NCI-H1105 (cell line): ENCODE measurements at places on chromosomes 12 and 14.

GRCh38 chr14:34104489-34105397 lies 153.9 kb upstream of the EGLN3 start:
- DNase-seq, result no peak

DNA sequence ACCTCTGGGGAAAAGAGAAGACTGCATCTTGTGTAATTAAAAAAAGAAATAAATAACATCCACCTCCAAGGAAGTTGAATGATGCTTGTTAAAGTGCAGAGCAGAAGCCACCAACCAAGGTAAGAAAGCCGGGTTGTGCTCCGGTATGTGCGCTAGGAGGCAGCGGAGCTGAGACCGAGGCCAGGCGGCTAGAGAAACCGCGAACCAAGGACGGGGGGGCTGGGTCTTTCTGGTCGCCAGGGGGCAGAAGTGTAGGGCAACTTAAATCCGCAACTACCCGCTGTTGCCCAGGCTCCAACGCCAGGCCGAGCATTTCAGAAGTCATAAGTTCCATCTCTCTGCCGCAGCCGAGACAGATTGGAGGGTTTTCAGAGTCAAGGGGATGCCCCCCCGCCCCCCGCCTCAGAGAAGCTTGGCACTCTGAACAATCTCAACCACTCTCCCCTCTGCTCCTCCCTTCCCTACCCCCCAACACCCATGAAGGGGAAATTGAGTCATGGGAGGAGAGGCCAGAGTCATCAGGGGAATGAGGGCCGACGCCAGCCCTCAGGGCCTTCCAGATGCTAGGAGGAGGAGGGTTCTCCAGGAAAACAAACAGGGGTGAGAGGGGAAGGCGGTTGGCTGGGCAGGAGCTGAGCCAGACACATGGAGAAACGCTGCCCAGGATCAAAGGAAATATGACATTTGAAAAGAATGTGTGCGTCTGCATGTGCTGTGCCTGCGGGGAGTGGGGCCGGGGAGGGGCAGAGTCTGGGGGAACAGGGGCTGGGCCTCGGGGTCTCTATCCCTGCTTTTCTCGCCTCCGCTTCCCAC lies 2.2 kb upstream of the NFATC4 start:
- peak; percentile 83 for DNase-seq

GRCh38 chr12:131783915-131784541 lies 44.2 kb upstream of the MMP17 start:
- DNase-seq, result no peak

DNA sequence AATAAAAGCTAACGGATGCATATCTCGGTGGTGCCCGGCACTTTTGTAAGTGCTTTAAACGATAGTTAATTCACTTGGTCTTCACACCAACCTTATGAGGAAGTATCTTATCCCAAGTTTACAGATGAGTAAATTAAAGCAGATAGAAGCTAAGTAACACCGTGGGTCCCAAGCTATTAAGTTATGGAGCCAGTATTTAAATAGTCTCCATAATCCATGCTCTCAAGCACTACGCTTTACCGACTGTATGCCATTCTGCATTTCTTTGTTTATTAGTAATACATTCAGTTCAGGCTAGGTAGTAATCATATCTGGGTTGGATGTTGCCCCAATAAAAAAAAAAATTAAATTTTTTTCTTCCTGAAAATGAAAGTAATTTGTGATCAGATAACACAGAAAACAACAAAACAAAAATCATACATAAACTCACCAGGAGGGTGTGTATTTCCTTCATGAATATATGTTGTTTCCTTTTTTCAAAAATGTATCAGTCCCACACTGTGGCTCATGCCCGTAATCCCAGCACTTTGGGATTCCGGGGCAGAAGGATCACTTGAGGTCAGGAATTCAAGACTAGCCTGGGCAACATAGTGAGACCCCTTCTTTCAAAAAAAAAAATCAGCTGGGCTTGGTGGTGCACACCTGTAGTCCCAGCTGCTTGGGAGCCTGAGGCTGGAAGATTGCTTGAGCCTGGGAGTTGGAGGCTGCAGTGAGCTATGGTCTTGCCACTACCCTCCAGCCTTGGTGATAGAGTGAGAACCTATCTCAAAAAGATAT lies 1.4 kb upstream of the M6PR start:
- DNase-seq, result no peak

DNA sequence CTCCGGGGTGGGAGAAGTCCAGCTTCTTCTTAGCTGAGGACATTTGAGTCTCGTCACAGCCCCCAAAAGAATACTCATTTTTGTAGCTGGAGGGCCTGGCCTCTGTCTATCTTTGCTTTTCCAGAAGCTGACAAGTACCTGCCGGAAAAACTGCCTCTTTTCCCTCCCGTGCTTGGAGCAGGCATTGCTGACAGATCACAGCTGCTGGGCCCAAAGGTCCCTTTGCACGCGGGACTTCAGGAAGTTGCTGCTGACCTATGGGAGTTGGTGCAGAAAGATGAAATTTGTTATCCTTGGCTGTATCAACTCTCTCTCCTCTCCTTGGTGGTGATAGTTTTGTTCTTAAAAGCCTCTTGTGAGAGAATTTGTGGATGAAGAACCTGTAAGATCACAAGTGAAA lies 92.8 kb downstream of the PAPOLA start:
- no peak for DNase-seq

DNA sequence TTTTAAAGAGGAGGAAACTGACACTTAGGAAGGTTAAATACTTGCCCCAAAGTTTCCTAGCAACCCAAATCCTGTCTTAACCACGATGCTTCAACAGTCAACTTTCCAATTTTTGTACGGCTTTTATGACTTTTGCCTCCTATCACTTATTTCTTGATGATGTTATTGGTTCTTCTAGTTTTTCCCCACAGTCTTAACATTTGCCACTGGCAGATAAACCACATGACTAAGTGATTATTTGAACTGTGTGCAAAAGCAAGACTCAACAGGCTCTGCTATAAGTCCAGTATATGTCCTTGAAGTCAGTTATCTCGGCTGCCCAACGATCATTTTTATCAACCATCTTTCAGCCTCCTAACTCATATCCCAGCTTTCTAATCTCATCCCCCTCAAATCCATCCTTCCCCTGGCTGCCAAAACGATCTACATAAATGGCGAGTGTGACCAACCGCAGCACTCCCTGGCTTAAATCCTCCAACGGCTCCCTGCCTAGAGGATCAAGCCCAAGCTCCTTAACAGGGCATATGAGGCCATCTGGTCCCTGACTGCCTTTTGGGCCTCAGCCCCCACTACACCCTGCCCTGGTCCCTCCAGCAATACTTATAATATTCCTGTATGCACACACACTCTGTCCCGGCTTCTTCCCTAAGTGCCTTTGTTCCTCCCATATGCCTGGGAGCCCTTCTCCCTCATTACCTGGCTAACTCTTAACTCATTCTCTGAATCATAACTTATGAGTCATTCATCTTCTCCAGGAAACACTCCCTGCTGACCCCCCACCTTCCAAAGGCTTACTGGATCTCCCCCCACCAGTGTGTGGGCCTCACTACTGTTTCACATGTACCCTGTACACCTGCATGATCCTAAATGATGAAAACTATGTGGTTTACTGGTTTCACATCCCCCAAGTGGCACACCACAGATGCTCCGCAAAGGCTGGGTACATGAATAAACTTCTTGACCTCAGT lies 8.8 kb downstream of the VPS37B start:
- no peak for DNase-seq

- no peak for DNase-seq
Measured at GRCh38 chr14:89029961-89030694, 205.7 kb downstream of the TTC8 start.

GRCh38 chr12:83865431-83865830 lies 1047.2 kb downstream of the SLC6A15 start:
- no peak for DNase-seq

DNA sequence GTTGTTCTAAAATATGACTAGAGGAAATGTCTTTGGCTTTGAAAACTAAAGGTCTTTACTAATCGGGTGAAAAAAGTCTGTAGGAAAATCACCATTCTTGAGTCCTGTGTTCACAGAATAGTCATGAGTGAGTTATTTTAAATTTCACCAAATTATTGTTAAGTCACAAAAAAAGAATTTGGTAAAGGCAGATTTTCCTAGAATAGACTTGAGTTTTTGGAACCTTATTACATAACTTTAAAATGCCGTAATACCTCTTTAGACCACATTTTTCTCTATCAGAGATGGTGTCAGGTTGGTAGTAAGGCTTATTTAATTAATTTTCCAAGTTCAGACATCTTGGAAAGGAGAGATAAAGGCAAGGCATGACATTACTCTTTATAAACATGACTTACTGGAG lies 184.7 kb upstream of the GARIN2 start:
- DNase-seq, result no peak

- DNase-seq, result peak; percentile 35
Measured at GRCh38 chr12:15590180-15590826, 198.9 kb downstream of the EPS8 start.

DNA sequence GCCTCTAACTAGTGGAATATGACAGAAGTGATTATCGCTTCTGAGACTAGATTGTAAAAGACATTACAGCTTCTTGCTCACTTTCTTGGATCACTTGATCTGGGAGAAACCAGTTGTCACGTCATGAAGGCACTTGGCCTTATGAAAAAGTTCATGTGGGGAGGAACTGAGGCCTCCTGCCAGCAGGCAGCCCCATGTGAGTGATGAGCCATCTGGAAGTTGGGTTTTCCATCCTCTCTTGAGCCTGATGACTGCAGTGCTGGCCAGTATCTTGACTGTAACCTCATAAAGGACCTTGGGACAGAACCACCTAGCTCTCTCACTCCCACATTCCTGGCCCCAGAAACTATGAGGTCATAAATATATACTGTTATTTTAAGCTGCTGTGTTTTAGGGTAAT lies 28.0 kb downstream of the TTLL5 start:
- DNase-seq, result no peak

GRCh38 chr14:90023176-90023896 lies 38.5 kb upstream of the KCNK13 start:
- DNase-seq, result no peak

- no peak for DNase-seq
Measured at GRCh38 chr14:100536721-100537445, 50.3 kb downstream of the BEGAIN start.
